NCI-H1417 treated with DMSO at 0.1 percent for 48 hours (cell line): ENCODE measurements at places on chromosomes 2 and 18.
A peak's percentile ranks its signal among the peaks of the same experiment; 100 is the strongest.

GRCh38 chr2:99386011-99386410 lies 48.8 kb downstream of the EIF5B start:
- DNase-seq: no peak

GRCh38 chr18:79458131-79458838 lies 62.6 kb downstream of the NFATC1 start:
- DNase-seq: no peak

- no peak for DNase-seq
Measured at GRCh38 chr18:62769216-62769615, 53.9 kb downstream of the PHLPP1 start.

DNA sequence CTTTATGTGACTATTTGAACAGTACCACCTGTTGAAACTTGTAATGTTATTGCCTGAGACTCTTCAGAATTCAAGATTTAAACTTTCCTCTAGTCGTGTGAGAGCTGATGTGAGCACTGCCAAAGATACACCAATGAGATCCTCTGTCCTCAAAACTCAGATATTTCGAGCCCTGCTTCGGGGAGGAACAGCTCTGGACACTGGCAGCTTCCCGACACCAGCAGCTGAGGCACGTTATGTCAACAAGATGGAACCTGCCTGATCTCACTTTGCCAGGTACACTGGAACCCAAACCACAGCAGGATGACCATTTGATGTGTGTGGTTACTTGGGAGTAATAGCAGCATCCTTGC lies 319.9 kb upstream of the RBMS1 start:
- DNase-seq: no peak

DNA sequence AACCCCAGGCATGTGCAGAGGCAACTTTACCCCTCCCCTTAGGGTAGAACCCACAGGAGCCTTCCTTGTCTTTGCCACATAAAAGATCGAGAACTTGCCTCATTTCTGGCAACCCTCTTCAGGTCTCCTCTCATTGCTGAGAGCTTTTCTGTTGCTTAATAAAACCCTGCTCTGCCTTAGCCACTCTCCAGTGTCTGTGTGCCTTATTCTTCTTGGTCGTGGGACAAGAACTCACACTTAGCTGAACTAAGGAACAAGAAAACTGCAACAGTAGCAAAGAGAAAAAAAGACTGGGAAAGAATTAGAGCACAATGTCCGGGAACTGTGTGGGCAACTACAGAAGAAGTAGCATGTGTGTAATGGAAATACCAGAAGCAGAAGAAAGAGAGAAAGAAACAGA lies 56.2 kb upstream of the SMIM21 start:
- DNase-seq: no peak

DNA sequence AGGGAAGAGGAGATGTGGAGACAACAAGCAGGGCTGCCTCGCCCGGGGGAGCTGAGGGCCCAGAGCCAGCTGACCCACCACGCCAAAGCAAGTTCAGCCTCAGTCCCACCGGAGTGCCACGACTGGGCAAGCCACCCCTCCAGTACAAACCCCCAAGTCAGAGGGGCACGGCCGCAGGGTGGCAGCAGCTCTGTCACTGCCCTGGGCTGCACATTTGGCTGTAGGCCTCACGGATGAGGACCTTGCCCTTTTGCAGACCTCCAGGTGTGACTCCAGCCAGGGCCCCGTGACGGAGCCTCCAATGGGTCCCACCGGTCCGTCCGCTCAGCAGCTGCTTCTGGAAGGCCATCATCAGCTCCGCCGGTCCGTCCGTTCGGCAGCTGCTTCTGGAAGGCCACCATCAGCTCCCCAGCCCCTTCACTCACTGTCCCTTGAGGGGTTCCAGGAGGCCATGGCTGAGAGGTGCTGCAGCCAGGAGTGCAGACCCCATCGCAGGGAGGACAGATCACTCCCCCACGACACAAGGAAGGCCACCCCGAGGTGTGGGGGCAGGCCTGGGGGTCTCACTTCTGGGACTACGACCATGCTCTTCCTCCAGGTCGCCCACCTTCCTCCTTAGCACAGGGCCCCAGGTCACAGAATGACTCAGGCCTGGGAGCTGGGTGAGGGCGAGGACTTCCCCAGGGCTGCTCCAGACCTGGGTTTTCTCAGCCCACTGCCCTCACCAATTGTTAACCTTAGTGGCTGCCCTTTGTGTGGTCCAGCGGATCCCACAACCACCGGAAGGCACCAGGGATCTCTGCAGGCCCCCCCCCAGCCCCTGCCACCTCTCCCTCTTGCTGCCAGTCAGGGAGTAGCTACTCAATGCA lies 24.6 kb upstream of the STK25 start:
- no peak for DNase-seq

- DNase-seq: no peak
Measured at GRCh38 chr2:140542627-140543026, 1588.2 kb downstream of the LRP1B start.

- DNase-seq: peak; percentile 25
Measured at GRCh38 chr18:37484983-37485834, 80.4 kb downstream of the CELF4 start.

GRCh38 chr2:136057023-136057801 lies 60.7 kb downstream of the CXCR4 start:
- no peak for DNase-seq

DNA sequence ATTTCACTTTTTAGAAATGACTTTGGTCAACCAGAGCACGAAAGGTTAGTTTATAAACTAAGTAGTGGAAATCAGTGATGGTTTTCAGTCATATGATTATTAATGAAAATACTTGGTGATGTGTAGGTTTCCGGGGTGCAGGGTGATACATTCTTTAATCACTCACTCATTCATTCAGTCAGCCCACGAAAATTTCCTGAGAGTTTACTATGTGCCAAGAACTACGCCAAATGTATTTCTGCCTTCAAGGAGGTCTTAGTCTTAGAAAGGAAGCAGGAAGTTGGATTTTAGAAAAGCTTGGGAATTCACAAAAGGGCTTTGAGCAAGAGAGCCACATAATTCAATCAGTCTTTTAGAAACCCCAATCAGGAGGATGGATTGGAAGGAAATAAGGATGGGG lies 543.6 kb downstream of the PLCL1 start:
- no peak for DNase-seq

DNA sequence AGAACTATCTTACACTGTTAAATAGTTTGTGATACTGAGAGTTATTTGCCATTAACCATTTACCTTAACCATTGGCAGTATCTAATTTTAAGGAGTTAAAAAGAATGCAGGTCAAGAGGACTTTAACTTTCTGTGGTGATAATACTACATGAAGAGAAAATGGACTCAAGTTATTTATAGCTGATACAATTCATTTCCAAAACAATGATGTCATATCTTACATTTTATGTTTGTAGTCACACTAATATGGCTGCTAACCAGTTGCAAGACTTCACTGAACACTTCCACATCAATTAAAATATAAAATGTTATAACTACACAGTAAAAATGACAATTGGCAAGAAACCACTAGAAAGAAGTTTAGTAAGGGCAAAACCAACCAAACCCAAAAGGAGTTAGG lies 77.7 kb downstream of the CDH2 start:
- no peak for DNase-seq

GRCh38 chr18:45231617-45232016 lies 383.7 kb upstream of the SLC14A2 start:
- no peak for DNase-seq

DNA sequence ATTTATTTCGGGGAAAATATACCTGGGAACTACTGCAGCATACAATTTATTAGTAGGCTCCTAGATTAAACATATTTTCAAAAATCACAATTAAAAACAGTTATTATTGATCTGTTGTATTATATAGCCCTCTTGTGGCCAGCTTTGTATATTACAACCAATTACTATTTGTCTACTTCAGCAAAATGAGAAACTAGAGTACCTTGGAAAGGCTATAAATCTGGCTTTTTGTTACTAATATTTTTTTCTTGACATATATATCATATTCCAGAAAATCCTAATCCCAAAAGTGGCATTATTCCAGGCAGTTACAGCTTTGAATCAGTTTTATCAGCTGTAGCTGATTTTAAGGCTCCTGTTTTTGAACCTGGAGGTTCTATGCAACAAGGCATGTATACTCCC lies 101.2 kb downstream of the UBR3 start:
- peak; percentile 0 for DNase-seq

GRCh38 chr18:10442551-10442971 lies 11.9 kb upstream of the APCDD1 start:
- DNase-seq: no peak

- no peak for DNase-seq
Measured at GRCh38 chr2:78439122-78439521, 586.4 kb upstream of the REG3G start.

GRCh38 chr2:216109962-216110614 lies 940 bp downstream of the XRCC5 start:
- DNase-seq: no peak
